ENCODE measurements at places on chromosomes 13 and 19.
A peak's percentile ranks its signal among the peaks of the same experiment; 100 is the strongest.

DNA sequence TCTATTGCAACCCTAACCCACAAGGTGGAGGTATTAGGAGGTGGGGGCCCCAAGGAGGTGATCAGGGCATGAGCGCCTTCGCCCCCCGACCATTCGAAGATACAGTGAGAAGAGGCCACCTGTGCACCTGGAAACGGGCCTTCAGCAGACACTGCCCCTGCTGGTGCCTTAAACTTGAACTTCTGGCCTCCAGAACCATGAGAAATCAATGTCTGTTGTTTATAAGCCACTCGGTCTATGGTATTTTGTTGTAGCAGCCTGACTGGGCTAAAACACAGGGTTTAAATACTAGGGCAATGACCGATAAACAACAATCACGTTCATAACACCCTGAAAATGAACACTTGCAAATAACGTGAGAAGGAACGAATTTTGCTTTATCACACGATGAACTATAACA lies 85.2 kb upstream of the USP29 start:
- H3K4me1 ChIP-seq, result no peaks in the 10 kb centered on the region
- H3K27ac ChIP-seq, result no peak overlapping the region
- H3K4me3 ChIP-seq, result no peak overlapping the region

DNA sequence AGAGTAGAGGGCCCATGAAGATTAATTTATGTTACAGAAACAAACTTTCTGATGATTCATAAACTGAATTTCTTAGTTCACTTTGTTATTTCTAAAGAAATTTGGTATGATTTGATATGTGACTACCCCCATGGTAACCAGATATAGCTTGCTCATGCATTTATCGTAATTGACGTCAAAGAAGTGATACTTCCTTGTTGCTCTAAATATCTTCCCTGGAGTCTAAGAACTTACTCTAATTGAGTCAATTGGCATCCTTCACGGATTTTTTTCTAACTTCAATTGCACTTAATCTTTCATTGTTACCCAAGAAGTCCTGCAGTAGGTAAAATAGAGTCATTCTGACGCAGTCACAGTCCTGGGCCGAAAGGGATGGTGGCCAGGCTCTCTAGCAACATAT lies 240.9 kb downstream of the GPC5 start:
- no peaks in the 10 kb centered on the region for H3K36me3 ChIP-seq
- no peak overlapping the region for H3K4me3 ChIP-seq
- DNase-seq, result no peak
- no peaks in the 10 kb centered on the region for H3K4me1 ChIP-seq

- H3K4me3 ChIP-seq, result peak overlapping the region; percentile 83
- peak overlapping the region; percentile 95 for H3K27ac ChIP-seq
- no peaks in the 10 kb centered on the region for H3K27me3 ChIP-seq
- peaks cover 29% of the 10 kb centered on the region for H3K4me1 ChIP-seq
- peaks cover 10% of the 10 kb centered on the region for H3K36me3 ChIP-seq
- no peak for DNase-seq
Measured at GRCh38 chr19:58385313-58385890, 1.7 kb upstream of the RPS5 start.

GRCh38 chr13:106500445-106500844 lies 35.0 kb downstream of the EFNB2 start:
- H3K27me3 ChIP-seq, result no peaks in the 10 kb centered on the region
- H3K4me1 ChIP-seq, result no peaks in the 10 kb centered on the region
- DNase-seq, result no peak
- H3K36me3 ChIP-seq, result no peaks in the 10 kb centered on the region

- H3K36me3 ChIP-seq, result no peaks in the 10 kb centered on the region
- H3K4me1 ChIP-seq, result peaks cover 21% of the 10 kb centered on the region
- no peak overlapping the region for H3K27ac ChIP-seq
- peaks cover 26% of the 10 kb centered on the region for H3K27me3 ChIP-seq
Measured at GRCh38 chr19:55087542-55087901, 11.9 kb downstream of the EPS8L1 start.

DNA sequence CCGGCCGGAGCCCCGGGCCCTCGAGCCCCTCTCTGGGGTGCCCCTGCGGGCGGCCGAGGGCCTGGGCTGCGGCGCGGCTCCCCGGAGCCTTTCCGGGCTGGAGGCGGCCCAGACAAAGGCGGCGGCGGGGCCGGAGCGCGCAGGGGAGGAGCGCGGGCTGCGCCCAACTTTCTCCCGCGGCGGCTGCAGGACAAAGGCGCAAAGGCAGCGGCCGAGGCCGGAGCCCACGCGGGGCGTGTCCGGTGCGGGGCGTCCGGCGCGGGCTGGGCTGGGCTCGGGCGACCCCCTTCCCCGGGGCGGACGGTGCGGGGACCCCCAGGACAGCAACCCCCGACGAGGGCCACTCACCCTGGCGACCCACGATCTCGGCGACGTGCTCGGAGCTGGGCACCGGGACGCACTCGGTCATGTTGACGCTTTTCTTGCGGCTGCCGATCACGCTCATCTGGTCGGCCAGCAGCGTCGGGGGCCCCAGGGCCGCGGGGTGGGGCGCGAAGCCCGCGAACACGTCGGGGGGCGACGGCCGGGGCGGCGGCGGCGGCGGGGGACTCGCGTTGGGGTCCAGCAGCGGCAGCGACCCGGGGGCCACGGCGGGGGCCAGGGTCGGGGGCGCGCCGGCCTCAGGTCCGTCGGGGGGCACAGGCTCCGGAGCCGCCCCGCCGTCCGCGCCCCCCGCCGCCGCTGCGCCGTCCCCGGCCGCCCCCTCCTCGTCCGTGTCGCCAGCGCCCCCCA lies 843 bp downstream of the MEX3D start:
- no peak overlapping the region for H3K4me3 ChIP-seq
- H3K27me3 ChIP-seq, result no peaks in the 10 kb centered on the region
- H3K27ac ChIP-seq, result no peak overlapping the region

Data from CD8-positive, alpha-beta memory T cell (primary cell).